ENCODE measurements at places on chromosomes 2 and 18. TPM values are rescaled to one million over a fixed set of nuclear protein-coding genes. Genes with fewer than 3 reads are reported as not detected.

Gene DSC3
- not detected for total RNA-seq

Gene TUBB8B
- not detected for total RNA-seq

Gene NGEF
- 0.19 TPM for total RNA-seq

Gene HNMT
- total RNA-seq: 0.39 TPM

- DNase-seq: no peak
Measured at GRCh38 chr18:74147491-74147778, 199 bp downstream of the FBXO15 start.

Gene ITPRIPL1
- total RNA-seq: 11.4 TPM

- DNase-seq: no peak
Measured at GRCh38 chr2:108938077-108938710, 50.8 kb downstream of the EDAR start.

DNA sequence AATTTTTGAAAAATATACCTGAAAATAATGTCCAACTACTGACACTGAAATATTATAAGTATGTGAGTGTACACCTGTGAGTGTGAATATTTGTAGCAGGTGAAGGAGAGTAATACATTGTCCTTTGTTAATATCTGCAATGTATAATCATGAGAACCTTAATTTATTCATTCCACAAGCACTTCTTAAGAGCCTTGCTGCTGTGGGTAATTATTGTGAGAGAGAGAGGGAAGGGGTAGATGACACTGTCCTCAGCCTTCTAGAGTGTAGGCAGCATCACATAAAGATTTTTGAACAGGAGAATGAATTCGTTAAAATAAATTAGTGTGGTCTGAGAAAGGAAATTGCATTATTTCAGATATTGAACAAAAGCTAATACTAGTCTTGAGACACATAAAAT, 157.2 kb downstream of the MAP2 start:
- no peak for DNase-seq

DNA sequence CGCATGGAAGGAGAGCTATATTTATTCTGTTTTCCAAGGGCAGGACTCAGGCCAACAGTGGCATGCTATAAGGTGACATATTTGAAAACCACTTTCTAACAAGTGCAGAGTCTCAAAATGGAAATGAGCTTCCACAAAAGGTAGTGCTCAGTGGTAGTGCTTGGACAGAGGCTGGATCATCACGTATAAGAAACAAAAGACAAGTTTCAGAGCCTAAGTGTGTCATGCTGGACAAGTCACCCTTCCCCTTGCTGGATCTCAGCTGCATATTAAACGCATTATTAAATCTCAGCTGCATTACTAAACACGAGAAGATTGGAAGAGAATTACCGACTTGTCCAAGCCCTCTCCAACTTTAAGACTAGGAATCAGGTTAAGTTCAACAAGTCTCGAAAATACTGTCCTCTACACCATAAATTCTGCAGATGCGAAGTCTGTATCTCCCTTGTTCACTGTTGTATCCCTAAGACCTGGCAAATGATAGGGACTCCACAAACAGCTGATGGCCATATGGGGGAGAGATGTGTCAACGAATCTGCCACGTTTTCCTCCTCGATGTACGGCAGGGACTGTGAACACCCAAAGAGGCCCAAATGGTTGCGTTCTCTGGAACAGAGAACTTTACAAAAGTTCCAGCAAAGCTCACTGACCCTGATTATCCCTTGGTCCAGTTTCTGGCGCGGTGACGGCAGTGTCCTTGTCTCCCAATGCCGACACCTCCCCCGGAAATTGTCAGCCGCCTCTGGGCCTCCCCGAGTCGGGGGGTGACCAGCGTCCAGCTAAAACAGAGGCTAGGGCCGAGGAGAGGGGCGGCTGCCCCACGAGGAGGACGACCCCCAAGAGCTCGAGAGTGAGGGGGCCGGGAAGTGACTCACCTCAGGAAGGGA, 611 bp downstream of the NOL10 start:
- no peak for DNase-seq

GRCh38 chr2:218259099-218259961, 1.5 kb upstream of the GPBAR1 start:
- DNase-seq: no peak

Gene IFIH1
- total RNA-seq: 25.1 TPM

Gene COLEC12
- total RNA-seq: not detected

Gene STPG4
- total RNA-seq: 0.79 TPM

DNA sequence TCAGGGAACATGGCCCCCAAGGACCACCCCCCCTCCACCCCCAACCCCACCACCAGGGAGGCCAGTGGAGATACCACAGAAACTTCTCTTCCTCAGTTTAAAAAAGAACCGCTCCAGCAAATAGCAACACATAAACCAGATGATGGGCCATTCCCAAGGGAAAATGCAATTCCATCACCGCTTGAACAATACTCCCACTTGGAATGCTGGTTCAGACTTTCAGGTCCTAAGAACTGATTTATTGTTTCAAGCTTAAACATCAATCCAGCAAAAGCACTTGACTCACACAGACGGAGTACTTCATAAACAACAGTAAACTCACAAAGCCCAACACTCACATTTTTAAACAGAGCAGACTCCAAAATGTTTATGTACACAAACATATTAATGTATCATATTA, 6.9 kb downstream of the HDAC4 start:
- no peak for DNase-seq

- no peak for DNase-seq
Measured at GRCh38 chr2:112189001-112189556, 50.9 kb downstream of the FBLN7 start.

GRCh38 chr2:86807468-86808275, 17.0 kb upstream of the CD8A start:
- DNase-seq: peak; percentile 57

GRCh38 chr2:113203217-113203530, 29.4 kb downstream of the PSD4 start:
- no peak for DNase-seq

Gene TUBA3E
- not detected for total RNA-seq

Gene CRYBA2
- total RNA-seq: not detected

DNA sequence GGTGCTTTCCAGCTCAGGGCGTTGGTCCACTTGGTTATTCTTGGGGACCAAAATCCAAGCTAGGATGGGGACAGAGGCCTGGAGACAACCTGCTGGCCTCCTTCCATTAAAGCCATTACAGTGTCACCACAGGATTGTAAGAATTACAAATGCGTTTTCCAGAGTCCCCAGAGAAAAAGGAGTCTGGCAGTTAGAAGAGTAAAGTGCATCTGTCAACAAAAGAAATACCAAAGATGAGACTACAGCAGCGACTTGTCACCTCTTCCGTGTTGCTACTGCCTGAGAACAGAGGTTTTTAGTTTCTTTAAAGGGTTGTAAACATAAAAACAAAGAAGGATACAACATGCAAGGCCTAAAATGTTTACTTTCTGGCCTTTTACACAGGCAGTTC, 235.7 kb downstream of the AGAP1 start:
- no peak for DNase-seq

- DNase-seq: no peak
Measured at GRCh38 chr2:10427618-10427949, 20.5 kb downstream of the ODC1 start.

DNA sequence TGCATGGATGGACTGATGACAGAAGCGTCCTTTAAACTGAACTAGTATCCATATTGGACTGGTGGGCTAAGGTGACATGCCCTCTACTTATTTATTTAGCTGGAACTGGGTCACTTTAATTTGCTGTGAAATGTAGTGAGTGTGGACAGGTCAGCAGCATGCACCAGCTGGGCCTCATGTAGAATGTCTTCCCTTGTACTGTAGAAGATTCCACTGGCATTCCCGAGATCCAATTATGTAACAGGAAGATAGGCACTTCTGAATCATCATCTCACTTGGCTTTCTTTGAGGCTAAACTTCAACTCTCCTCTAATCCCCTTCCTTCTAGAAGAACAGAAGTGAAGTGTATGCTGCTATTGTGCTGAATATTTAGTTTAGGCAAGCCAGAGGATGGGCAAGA, 296.2 kb downstream of the SLC8A1 start:
- DNase-seq: no peak

DNA sequence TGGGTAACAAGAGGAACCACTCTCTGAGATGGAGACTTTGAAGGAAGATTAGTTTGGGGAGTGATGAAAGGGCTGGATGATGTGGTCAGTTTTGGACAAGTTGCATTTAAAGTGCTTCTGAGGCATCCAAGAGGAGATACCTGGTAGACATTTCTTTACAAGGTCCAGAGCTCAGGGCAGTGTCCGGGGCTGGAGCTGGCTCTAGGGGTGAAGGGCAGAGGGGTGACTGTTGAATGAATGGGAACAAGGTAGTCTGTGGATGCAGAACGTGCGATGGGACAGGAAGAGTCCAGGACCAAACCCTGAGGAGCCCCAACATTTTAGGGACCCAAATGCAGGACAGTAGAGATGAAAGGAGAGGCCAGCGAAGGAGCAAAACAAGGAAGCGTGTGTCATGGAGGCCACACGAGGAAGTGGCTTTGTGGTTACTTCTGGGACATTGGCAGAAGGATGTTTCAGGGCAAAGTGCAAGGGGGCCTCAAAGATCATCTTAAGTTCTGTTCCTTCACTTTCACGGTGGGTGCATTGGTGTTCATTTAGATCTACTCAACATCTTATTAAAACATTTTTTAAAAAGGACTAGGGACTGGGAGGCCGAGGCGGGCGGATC, 13.6 kb upstream of the GPR35 start:
- DNase-seq: no peak

DNA sequence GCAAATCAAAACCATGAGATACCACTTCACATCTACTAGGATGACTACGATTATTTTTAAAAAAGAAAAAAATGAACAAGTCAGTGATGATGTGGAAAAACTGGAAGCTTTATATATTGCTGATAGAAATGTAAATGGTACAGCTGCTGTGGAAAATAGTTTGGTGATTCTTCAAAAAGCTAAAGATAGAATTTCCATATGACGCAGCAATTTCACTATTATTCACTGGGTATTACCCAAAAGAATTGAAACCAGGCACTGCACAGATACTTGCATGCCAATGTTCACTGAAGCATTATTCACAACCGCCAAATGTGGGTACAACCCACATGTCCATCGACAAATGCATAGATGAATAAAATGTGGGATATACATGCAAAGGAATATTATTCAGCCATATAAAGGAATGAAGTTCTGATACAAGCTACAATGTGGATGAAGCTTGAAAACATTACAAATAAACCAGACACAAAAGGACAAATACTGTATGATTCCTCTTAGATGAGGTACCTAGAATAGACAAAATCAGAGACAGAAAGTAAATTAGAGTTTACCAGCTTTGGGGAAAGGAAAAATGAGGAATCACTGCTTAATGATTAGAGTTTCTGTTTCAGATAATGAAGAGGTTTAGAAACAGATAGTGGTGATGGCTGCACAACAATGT, 11.1 kb downstream of the RTTN start:
- no peak for DNase-seq

DNA sequence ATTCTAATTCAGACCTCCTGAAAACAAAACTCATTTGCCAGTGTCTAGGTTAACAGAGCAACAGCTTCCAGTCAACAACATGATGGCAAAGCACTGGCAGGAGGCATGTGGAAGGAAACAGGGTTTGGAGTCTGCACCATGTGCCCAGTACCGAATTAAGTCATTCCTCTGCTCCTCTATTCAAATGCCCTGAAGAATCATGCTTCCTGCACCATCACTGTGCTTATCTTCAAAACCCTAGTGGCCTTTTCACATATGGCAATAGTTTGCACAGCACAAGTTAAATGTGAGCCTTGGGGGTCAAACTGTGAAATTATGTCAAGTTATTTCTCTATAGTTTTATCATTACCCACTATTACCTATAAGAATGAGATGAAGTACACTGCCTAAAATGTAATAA, 75.4 kb upstream of the GRB14 start:
- no peak for DNase-seq

Gene UPP2
- total RNA-seq: not detected
